ENCODE measurements at places on chromosomes 6 and 20.

- peak; percentile 73 for DNase-seq
Measured at GRCh38 chr20:44747166-44748004, 1.7 kb downstream of the KCNK15 start.

- no peak for DNase-seq
Measured at GRCh38 chr6:126268092-126268491, 71.8 kb upstream of the CENPW start.

GRCh38 chr6:46821458-46821881, 28.3 kb downstream of the MEP1A start:
- DNase-seq = no peak

DNA sequence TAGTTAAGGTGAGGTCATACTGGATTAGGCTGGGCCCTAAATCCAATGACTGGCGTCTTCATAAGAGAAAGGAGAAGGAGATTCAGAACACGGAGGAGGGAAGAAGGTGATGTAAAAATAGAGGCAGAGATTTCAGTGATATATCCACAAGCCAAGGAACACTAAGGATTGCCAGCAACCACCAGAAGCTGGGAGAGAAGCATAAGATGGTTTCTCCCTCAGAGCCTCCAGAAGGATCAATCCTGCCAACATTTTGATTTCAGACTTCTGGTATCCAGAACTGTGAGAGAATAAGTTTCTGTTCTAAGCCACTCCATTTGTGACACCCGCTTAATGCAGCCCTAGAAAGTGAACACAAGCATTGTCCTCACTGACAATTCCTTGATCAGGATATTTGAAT, 33.6 kb upstream of the NRSN1 start:
- DNase-seq = no peak

GRCh38 chr6:56087421-56087820, 160.0 kb downstream of the COL21A1 start:
- no peak for DNase-seq

GRCh38 chr6:13766201-13766634, 48.1 kb downstream of the MCUR1 start:
- no peak for DNase-seq

GRCh38 chr6:14786455-14786854, 459.4 kb upstream of the JARID2 start:
- no peak for DNase-seq
